ENCODE measurements at places on chromosomes 5 and 9. TPM values are rescaled to one million over a fixed set of nuclear protein-coding genes. Genes with fewer than 3 reads are reported as not detected.
A peak's percentile ranks its signal among the peaks of the same experiment; 100 is the strongest.

- no peak for DNase-seq
Observed at GRCh38 chr5:160001457-160001856, 7.5 kb upstream of the TTC1 start.

GRCh38 chr9:78707080-78707479 is 410.2 kb downstream of the PSAT1 start:
- DNase-seq: no peak

The PLAC8L1 gene
- not detected for total RNA-seq

The CRB2 gene
- total RNA-seq: not detected

DNA sequence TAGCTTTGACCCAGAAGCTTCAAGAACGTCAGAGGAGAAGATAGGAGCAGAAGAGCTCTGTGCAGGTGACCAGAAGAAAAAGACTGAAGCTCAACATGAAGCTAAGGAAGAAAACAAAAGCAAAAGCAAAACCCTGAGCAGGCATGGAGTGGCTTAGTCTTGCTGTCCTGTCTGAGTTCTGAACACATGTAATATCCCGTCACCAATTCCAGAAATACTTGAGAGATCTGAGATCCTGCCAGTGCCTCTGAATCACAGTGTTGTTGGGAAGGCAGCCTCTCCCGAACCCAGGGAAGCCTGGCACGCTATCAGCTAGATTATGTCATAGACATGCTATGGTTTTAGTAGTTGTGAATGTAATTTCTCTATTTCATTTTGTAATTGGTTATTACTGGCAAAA is 235.7 kb downstream of the ICE1 start:
- DNase-seq: peak; percentile 31

- no peak for DNase-seq
Observed at GRCh38 chr9:7828334-7828733, 28.8 kb upstream of the DMAC1 start.

Data from gastrocnemius medialis (tissue), 4 donors.